ENCODE measurements at places on chromosomes 11 and 22.
A peak's percentile ranks its signal among the peaks of the same experiment; 100 is the strongest.

GRCh38 chr11:114442536-114442935 lies 3.3 kb downstream of the REXO2 start:
- DNase-seq: no peak

DNA sequence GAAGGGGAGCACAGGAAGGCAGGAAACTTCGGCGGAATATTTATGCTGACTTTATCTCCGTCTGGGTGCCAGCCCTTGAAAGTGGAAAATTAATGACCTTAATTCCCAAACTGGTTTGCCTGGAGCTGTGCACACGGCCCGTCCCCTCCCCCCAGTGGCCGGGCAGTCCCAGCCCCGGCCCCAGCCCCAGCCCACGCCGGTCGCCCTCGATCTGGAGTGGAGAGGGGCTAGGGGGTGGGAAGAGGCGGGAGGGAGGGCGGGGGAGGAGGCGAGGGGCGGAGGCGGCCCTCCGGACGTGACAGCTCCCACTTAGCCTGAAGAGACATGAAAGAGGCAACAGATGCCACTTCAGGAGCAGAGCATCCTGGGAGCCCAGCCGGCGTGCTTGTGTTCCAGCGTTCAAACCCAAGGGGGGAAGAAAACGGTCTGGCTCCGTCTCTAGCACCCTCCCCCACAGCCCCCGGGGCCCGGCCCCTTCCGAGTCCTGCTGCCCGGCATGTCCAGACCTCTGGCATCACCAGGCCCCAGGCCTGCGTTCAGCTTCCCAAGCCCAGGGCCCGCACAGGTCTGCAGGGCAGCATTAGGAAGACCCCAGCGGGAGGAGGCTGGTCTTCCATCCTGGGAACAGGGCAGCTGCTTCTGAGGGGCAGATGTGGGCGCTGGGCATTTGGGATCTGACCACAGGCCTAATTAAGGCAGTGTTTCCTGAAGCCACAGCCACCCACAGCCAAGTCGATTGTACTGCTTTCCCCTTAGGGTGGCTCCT lies 20.0 kb upstream of the LMO1 start:
- no peak for DNase-seq

DNA sequence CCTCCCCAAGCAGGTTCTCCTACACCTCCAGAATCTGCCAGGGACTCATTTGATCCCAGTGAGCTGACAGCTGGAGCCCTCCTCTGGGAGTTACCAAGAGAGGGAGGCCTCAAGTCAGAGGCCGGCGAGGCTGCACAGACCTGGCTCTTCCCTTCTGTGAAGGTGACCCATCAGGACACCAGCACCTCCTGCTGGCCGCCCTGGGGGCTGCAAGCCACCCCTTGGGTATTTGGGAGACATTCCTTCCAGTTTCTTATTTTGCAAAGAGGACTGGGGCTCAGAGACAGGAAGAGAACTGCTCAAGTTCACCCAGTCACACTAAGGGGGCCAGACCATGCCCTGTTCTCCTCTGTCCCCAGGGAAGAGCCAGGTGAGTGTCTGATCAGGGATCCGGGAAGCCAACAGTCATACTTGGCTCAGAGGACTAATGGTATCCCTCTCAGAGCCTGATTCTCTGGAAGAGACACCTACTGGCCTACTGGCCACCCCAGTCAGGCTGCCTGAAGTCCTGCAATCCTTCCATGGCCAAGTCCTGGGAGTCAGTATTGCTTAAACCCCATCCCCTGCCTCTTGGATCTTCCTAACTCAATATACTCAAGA lies 40.5 kb upstream of the RIC3 start:
- DNase-seq: no peak

- DNase-seq: no peak
Measured at GRCh38 chr11:126194121-126194543, 17.3 kb downstream of the RPUSD4 start.

DNA sequence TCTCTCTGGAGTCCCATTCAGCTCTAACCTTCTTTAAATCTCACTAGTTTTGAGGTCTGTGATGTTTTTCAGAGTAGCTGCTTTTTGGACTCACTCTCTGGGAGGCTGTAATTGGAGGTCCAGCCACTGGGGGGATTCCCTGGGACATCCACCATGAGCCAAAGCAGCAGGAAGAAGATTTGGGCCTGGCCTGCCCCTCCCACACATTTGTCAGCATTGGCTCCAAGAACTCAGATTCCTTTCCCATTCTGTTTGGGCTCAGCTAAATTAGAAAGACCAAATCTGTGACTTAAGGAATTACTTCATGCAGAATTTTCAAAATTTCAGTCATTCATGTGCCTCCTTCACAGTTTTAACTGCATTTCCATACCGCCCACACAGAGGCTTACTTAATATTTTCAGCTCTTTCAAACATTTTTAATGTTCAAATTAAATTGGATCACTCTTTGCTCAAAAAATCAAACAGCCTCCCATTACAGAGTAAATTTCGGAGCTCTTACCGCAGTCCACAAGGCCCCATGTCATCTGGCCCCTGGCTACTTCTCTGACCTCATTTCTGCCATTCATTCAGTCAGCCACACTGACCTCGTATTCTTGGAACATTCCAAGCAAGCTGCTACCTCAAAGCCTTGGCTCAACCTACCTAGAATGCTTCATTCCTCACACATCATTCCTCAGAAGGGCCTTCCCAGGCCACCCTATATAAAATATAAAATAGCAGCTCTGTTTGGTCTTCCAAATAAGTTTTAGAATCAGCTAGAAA lies 54.5 kb upstream of the RRAS2 start:
- no peak for DNase-seq

DNA sequence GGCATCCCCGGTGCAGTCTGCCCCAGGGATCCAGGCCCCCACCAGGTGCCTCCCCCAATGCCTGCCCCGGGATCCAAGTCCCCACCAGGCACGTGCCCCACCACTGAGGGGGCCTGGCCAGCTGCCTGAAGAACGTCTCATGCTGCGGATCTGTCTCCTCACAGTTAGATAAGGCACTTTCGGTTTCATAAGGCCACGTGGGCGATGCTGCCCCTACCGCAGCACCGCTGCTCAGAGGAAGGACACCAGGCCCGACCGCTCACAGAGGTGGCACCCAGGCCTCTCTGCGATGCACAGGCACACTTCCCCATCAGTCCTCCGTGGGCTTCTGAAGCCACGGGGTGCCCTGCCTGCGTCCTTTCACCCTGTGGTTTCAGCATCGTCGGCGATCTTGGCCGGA lies 68.1 kb upstream of the BID start:
- DNase-seq: no peak

DNA sequence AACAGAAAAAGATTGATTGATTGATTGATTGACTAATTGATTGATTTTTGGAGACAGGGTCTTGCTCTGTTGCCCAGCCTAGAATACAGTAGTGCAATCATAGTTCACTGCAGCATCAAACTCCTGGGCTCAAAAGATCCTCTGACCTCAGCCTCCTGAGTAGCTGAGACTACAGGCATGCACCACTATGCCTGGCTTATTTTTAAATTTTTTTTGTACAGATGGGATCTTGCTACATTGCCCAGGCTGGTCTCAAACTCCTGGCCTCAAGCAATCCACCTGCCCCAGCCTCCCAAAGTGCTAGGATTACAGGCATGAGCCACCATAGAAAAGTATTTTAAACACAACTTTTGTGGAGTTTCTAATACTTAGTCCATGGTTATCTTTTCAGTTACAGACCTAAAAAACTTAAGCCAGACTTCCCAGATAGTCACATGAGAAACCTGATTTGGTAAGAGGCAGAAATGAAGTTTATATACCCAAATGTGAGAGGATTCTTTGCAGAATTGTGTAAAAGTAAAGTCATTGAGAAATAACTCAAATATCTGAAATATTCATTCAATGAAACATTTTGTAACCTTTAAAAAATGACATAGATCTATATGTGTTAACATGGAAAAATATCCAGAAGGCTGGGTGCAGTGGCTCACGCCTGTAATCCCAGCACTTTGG lies 186.5 kb downstream of the SWAP70 start:
- DNase-seq: no peak

DNA sequence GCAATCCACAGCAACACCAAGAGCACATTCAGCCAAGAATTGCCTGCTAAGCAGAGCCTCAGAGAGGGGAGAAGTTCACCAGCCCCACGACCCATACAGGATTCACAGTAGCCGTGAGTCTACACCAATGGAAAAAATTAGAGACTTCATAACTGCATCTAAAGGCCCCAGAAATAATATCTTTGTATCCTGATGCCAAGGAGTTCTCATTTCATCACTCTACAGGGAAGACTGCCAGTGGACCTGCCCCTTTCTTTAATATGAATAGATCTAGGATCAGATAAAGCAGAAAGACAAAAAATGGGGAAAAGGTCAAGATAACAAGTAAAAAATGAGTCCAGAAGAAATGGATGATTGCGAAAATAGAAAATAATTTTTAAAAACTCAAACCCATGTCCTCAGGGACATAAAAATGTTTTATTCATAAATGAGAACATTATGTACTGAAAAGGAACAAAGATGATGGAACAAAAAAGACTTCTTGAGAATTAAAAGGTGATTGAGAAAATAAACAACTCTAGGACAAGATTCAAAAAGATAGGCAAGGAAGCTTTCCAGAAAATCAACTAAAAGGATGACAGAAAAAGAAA lies 9.5 kb downstream of the APOL3 start:
- DNase-seq: no peak

DNA sequence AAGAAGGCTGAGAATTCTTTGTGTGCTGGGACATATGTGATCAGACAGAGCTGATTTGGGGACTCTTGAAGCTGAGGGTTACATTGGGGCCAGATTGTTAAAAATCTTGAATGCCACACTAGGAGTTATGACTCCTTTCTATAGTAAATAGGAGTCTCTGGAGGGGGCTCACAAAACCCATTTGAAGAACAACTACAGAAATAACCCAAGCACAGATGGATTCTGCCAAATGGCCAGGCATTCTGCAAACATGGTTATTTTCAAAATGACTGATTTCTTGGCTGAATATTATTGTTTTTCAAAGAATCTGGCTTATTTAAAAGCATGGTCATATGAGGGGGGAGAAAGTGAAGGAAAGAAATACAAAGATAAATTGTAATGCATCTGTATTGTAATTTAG lies 625.5 kb upstream of the TENM4 start:
- DNase-seq: no peak

GRCh38 chr22:42933485-42934091 lies 76.5 kb upstream of the ARFGAP3 start:
- DNase-seq: no peak

DNA sequence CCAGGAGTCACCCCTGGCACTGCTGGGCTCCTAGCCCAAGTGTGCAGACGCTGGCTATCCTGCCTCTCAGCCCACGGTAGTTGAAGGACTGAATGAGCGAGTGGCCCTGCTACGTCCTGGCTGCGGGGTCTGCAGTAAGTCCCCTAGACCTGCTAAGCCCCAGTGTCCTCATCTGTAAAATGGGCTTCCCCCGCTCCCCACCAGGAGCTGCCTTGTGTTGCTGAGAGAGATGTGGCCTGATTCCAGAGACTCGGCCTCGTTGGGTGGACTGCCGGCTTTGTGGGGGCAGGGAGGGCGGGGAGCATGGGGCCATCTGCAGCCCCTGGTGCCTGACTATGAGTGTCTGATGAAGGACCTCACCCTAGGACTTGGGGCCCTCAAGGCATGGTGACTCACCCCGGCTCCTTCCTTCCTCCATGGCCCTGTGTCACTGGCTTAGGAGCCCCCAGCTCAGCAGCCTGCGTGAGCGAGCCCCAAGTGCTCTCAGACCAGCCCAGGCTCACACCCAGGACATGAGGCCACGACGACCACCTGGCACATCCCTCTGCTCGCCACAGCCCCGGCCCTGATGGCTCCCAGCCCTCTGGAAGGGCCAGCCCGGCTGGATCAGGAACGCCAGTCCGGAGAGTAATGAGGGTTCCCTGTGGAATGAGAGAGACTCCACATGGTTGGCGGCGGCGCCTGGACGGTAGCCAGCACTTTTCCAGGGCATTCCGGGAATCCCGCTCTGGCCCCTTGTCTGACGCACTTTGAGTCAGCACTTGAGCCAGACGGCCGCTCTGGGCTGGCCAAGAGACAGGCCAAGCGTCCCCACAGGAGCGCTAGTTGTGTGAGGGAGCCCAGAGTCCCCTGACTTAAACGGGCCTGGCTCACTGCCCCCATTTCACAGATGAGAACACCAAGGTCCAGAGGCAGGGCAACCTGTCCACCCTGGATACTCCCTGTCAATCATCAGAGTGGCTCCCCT lies 50.5 kb upstream of the SHISAL1 start:
- peak; percentile 87 for DNase-seq

DNA sequence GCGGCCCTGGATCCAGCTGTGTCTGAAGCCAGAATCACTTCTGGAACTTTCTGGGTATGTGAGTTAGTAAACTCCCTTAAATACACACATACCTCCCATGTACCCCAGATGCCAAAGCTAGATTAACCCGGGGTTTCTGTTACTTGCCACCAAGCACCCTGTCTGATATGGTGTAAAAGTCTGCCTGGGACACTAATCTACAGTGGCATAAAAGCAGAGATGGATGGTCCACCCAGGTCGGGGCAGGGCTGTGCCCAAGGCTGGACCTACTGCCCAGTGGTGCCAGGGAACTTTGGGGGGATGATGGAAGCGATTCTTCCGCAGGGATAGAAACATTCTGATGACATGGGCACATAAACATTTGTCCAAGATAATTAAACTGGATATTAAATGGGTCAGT lies 12.7 kb downstream of the MRGPRF start:
- DNase-seq: peak; percentile 60

DNA sequence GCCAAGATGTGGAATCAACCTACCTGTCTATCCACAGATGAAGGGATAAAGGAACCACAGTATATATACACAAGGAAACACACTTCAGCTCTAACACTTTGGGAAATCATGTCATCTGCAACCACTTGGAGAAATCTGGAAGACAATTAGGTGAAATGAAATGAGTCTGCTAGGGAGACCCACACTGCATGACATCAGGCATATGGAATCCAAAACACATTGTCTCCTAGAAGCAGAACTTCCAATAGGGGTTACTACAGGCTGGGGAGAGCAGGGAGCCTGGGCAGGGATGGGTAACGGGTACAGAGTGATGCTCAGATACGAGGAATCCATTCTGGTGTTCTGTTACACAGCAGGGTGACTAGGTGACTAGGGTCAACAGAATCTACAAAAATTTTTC lies 18.3 kb downstream of the RGL4 start:
- DNase-seq: no peak

- DNase-seq: no peak
Measured at GRCh38 chr22:22721681-22722354, 77.4 kb downstream of the GGTLC2 start.

- no peak for DNase-seq
Measured at GRCh38 chr22:50461979-50462540, 12.8 kb downstream of the SBF1 start.

DNA sequence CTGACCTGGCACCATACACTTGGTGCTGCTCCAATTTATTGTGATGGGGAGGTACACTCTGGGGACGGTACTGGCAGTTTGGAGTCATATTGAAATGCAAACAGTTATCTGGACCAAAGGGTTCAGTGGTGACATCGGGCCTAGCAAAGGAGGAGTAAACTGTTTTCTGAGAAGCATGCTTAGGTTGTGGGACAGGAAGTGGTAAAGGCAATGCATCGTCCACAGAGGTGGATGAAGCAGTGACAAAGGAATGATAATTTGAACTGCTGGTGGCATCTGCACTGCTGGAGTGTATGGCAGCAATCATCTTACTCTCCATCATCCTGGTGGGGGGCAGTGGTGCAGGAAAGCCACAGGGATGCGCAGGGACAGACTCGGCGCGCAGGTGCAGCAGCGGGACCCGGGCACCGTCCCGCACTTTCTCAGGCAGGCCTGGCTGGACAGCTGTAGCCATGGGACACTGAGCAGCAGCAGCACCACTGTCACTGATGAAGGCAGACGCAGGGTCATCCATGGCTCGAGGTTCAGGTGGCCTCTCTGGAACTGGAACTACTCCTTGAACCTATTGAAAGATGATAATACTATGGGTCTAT lies 28.0 kb upstream of the TP53AIP1 start:
- no peak for DNase-seq
